Regular cardiac myocyte (primary cell): ENCODE measurements at places on chromosomes 7 and 10. TPM values are rescaled to one million over a fixed set of nuclear protein-coding genes. Genes with fewer than 3 reads are reported as not detected.

The LEP gene
- total RNA-seq = 8.2 TPM in 1 of 2 replicates, not detected in the other

The NFE2L3 gene
- 1.2 and 5.6 TPM in 2 replicates for total RNA-seq

The FLNC gene
- total RNA-seq = 176 and 417 TPM in 2 replicates

The PRTFDC1 gene
- total RNA-seq = 8.5 and 15.7 TPM in 2 replicates

The MYH16 gene
- total RNA-seq = under 0.01 TPM in 1 of 2 replicates, not detected in the other

The PILRB gene
- 5.8 and 6.2 TPM in 2 replicates for total RNA-seq

The ELFN1 gene
- 0.38 and 0.56 TPM in 2 replicates for total RNA-seq

The GNAT3 gene
- 0.28 and 0.58 TPM in 2 replicates for total RNA-seq

The ELN gene
- 6.2 and 6.9 TPM in 2 replicates for total RNA-seq

The ITGB8 gene
- total RNA-seq = 23.0 and 73.0 TPM in 2 replicates

The ITPRID1 gene
- total RNA-seq = not detected in 2 replicates

The PPP1R17 gene
- not detected in 2 replicates for total RNA-seq

The C7orf33 gene
- not detected in 2 replicates for total RNA-seq

The NRP1 gene
- total RNA-seq = 418 and 458 TPM in 2 replicates

The CLEC5A gene
- not detected in 2 replicates for total RNA-seq

The STYXL1 gene
- 40.0 and 61.3 TPM in 2 replicates for total RNA-seq

The SPDYE11 gene
- total RNA-seq = not detected in 2 replicates

The ANKRD61 gene
- under 0.01 TPM in 2 replicates for total RNA-seq

The FGF8 gene
- total RNA-seq = 0.19 TPM in 1 of 2 replicates, not detected in the other

The GIMAP2 gene
- 1.2 and 2.5 TPM in 2 replicates for total RNA-seq

The FAM131B gene
- total RNA-seq = 1.2 and 3.1 TPM in 2 replicates

The ST8SIA6 gene
- total RNA-seq = under 0.01 TPM in 1 of 2 replicates, not detected in the other

The CDH23 gene
- under 0.01 and 0.56 TPM in 2 replicates for total RNA-seq

The SGMS1 gene
- total RNA-seq = 51.3 and 58.7 TPM in 2 replicates

The OR2A42 gene
- total RNA-seq = under 0.01 TPM in 1 of 2 replicates, not detected in the other

The OR13A1 gene
- total RNA-seq = not detected in 2 replicates

The OR2A1 gene
- under 0.01 TPM in 1 of 2 replicates, not detected in the other for total RNA-seq

The CPN1 gene
- total RNA-seq = not detected in 2 replicates

The SPDYE9 gene
- not detected in 2 replicates for total RNA-seq

The AKR1C4 gene
- total RNA-seq = not detected in 2 replicates

The ASB10 gene
- not detected in 2 replicates for total RNA-seq

The GPNMB gene
- total RNA-seq = 6.7 and 50.5 TPM in 2 replicates

The IRF5 gene
- under 0.01 and 0.56 TPM in 2 replicates for total RNA-seq

The SHLD2 gene
- 25.7 and 31.6 TPM in 2 replicates for total RNA-seq

The KIN gene
- total RNA-seq = 5.1 and 9.4 TPM in 2 replicates

The TUBAL3 gene
- total RNA-seq = under 0.01 TPM in 1 of 2 replicates, not detected in the other

The OR2A12 gene
- not detected in 2 replicates for total RNA-seq

The DGKB gene
- total RNA-seq = 0.56 and 0.58 TPM in 2 replicates

The ANTXRL gene
- total RNA-seq = not detected in 2 replicates

The SH2D4B gene
- under 0.01 TPM in 2 replicates for total RNA-seq
